ENCODE measurements at places on chromosomes 11 and 22. TPM values are rescaled to one million over a fixed set of nuclear protein-coding genes. Genes with fewer than 3 reads are reported as not detected.

RPS3 gene
- 2,477 TPM for polyA plus RNA-seq

DNA sequence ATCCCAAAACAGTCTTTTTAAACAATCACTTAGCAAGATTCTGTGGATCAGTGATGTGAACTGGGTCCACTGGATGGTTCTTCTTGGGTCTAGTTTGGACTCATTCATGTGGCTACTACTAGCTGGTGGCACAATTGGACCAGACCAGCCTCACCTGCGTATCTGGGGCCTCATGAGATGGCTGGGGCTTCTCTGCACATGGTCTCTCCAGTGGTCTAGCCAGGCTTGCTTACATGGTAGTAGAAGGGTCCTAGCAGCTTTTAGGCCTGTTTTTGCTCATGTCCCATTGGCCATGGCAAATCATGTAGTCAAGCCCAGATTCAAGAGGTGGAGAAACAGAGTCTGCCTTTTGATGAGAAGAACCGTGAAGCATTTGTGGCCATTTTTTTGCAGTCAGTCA is 94.0 kb downstream of the RRAS2 start:
- H3K27ac ChIP-seq: no peak overlapping the region
- H3K36me3 ChIP-seq: peaks cover 8% of the 10 kb centered on the region
- no peaks in the 10 kb centered on the region for H3K4me1 ChIP-seq
- no peaks in the 10 kb centered on the region for H3K27me3 ChIP-seq
- DNase-seq: no peak

GRCh38 chr22:21922370-21923162 is 30.1 kb downstream of the PPM1F start:
- no peak for DNase-seq
- H3K4me3 ChIP-seq: no peak overlapping the region
- peaks cover 7% of the 10 kb centered on the region for H3K4me1 ChIP-seq
- no peak overlapping the region for H3K27ac ChIP-seq

GRCh38 chr11:104061853-104062521 is 25.5 kb downstream of the DDI1 start:
- no peak overlapping the region for H3K4me3 ChIP-seq
- H3K27ac ChIP-seq: no peak overlapping the region
- H3K4me1 ChIP-seq: peaks cover 2% of the 10 kb centered on the region

H19 gene
- 0.41 TPM for polyA plus RNA-seq

BACE1-AS gene
- 2.4 TPM for polyA plus RNA-seq

All from IMR-90 (cell line).